ENCODE measurements at places on chromosomes 16 and 17.

GRCh38 chr16:28100810-28101532 lies 37.5 kb upstream of the GSG1L start:
- DNase-seq: no peak

DNA sequence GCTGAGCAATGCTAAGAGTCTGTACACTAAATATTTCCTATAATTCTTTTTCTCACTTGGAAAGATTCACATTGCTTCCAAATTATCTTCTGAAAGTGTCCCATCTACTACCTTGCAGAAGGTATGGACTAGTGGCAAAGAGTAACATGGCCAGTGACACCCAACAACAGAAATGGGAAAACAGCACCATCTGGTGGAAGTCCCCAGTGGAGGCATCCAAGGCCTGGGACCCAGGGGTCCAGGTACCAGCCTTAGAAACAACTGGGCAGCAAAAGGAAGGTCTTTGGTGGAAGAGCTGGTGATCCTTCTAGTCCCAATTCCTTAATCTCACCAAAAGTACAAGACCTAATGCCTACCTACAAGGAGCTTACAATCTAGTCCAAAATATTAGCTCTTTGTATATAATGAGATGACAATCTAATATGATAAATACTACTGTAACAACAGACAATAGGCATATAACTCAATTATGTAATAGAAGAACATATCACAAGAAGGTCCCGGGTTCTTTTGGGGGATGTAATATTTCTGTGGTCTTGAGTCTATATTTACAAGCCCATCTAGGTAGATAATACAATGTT lies 55.3 kb downstream of the SKAP1 start:
- no peak for DNase-seq

DNA sequence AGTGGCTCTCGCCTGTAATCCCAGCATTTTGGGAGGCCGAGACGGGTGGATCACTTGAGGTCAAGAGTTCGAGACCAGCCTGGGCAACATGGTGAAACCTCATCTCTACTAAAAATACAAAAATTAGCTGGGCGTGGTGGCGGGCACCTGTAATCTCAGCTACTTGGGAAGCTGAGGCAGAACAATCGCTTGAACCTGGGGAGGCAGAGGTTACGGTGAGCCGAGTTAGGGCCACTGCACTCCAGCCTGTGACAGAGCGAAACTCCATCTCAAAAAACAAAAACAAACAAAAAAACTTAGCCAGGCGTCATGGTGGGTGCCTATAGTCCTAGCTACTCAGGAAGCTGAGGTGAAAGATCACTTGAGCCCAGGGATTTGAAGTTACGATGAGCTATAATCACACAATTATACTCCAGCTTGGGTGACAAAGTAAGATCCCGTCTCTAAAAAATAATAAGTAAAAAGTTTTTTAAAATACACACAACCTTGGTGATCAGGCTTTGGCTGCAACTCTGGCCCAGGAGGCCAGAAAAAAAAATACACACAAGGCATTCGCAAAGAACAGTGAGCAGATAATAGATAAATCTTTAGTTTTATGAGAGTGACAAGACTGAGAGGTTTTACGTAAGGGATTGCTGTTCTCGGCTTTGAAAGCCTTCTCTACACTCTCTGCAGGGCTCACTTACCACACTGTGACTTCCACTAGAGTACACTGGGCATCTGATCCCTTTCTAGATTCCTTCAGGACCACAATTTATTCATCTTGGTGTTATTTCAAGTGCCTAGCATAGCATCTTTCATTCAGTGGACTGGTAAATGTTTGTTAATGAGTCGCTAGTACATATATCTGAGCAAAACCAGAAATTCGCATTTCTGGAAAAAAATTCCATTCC lies 5.9 kb downstream of the GSPT1 start:
- no peak for DNase-seq

DNA sequence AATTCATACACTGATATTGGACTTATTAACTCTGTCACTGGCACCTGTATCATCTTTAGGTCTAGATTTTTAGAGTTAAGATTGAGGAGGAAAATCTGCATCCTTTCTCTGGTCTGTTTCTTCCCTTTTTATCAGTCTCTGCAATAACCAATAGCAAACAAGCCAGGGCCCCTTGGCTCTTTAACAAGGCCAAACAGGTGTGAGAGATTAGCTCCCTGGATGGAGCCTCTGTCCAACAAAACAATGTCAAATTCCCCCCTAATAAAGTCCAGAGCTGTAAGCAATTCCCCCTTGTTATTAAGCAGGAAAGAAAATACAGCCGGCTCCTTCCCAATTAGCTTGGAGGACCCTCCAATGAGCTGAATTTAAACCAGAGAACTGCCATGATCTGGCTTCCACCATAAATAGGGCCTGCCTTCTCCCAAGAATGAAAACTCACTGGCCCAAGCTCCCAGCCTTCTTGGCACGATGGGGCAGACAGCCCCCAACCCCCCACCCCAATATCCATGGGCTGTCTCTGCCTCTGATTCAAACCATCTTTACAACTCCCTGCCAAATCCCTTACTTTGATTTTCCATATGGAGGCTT lies 56.1 kb upstream of the SOX9 start:
- no peak for DNase-seq

DNA sequence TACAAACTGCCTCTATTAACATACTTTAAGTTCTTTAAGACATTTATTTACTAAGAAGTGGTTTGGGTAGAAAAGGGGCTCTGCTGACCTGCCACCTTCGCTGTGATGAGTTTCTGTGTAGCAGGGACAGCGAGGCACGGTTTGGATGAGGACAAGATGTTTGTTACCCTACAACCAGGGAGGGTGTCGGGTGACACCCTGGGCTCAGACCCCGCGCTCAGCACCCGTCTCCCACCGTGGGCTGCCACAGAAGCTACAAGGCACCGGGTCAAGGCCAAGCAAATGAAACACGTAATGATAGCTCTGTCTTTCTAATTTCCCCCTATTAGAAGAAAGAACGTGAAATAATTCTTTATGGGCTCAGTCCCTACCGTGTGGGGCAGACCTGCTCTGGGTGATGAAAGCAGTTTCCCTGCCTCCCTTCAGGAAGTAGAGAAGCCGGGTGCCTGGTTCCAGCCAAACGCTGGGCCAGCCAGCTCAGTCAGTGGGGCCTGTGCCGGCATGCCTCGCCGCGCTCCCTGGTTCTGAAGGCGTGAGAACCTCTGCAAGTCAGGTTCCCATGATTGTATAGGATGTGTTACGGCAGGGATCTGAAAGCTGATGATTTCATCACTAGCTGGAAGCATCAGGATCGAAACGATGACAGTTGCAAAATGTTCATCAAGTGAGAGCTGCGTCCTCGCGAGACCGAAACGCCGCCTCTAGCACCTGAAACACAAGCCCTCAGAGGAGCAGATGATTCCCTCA lies 3.9 kb downstream of the ZNF750 start:
- DNase-seq: no peak

- peak; percentile 51 for DNase-seq
Observed at GRCh38 chr16:69932691-69933392, 18.3 kb upstream of the CLEC18A start.

DNA sequence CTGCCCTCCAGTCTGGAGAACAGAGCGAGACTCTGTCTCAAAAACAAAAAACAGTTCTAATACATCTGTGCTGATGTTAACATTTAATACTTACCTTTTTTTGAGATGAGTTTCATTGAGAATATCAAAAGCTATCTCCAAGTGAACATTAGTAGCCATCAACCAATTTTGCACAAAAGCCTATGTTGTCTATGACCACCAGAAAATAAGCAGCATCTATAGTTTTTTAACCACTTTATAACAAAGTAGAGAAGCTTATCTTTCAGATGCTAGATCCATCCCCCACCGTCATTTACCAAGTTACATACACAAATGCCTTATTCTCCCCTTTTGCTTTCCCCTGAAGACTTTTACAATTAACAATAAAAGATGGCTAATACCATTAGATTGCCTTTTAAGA lies 4.1 kb downstream of the SRSF1 start:
- DNase-seq: no peak

DNA sequence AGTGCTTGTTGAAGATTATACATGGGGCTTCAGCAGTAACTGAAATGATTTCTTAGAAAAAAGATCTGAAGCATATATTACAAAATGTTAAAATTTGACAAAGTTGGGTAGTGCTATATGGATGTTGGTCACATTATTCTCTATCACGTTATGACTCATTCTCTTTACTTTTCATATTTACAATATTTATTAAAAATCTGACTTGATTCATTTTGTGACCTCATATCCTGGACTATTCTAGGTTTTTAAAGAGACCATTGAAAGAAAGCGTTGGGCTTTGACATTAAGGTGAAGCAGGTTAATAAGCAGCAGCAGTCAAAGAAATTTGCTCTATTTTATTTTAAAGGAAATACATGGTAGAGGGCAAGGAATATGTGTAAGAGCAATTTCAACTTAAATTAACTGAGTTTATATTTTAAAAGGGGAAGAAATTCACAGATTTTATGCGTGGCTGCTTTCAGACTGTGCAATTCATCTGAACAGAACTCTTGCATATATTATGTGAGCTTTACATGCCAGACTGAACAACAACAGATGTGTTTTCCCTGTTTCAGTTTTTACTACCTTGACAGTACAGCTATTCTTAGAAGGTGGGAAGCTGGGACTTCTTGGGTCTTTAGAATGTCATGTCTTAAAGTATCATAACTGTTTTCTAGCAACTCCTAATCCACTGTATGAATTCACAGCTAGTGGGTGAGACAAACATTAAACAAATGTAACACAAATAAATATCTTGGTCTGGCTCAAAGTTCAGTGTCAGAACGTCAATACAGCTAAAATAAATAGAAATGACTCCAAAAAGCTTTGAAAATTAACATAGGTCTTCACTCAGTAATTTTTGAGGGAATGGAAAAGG lies 10.4 kb upstream of the FAM20A start:
- no peak for DNase-seq

GRCh38 chr17:50618941-50619340 lies 15.7 kb upstream of the ABCC3 start:
- no peak for DNase-seq

DNA sequence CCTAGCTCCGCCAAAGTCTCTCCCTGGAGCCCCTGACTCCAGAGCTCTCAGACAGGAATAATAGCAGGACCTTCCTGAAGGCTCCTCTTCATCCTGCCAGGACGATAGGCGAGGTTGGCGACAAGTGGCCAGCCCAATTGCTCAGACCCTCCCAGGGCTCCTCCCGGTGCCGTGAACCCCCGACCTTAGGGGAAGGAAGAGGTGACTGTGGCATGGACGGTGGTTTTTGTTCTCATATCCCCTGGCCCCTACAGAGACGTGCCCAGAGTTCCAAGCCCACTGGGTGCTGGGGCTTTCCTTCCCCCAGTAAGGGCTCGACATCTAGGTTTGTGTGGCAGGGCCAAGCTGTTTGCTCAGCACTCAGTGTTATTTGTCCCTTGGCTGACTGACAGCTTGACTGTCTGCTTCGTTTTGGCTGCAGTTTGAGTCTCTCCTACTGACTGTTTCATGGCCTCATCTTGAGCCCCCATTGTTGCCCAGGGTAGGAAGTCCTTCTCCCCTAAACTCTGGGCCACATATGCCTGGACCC lies 4.6 kb upstream of the ADCY7 start:
- DNase-seq: no peak

DNA sequence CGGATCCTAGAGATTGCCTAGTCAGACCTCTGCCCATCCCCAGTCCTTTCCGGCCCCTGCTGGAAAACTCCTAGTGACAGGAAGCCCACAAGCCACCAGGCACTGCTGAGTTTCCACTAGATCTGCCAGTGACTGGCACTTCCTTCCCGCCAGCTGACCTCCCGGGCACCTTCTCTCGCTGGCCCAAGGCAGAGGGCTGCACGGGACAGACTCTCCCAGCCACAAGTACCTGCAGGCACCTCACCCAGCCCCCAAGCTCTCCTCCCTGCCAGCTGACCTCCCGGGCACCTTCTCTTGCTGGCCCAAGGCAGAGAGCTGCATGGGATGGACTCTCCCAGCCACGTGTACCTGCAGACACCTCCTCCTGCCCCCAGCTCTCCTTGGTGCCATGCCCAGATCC lies 66.3 kb upstream of the DOC2B start:
- no peak for DNase-seq

- DNase-seq: no peak
Observed at GRCh38 chr16:1075546-1075945, 3.0 kb downstream of the SSTR5 start.

DNA sequence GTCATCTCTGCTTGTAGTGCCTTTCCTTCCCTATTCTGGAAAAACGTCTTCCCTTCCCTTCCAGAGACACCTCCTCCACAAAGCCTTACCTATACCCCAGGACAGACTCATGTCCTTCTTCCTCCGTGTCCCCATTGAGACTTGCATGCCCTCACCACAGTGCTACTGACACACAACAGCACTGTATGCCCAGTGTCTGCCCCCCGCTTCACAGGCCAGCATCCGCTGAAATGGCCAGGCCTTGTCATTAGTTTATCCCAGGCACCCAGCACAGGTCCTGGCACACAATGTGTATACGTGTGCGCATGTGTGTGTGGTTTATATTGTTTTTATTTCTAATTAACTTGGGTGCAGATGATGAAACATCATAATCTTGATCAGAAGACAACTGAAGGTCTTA lies 130.1 kb upstream of the CCL2 start:
- no peak for DNase-seq

DNA sequence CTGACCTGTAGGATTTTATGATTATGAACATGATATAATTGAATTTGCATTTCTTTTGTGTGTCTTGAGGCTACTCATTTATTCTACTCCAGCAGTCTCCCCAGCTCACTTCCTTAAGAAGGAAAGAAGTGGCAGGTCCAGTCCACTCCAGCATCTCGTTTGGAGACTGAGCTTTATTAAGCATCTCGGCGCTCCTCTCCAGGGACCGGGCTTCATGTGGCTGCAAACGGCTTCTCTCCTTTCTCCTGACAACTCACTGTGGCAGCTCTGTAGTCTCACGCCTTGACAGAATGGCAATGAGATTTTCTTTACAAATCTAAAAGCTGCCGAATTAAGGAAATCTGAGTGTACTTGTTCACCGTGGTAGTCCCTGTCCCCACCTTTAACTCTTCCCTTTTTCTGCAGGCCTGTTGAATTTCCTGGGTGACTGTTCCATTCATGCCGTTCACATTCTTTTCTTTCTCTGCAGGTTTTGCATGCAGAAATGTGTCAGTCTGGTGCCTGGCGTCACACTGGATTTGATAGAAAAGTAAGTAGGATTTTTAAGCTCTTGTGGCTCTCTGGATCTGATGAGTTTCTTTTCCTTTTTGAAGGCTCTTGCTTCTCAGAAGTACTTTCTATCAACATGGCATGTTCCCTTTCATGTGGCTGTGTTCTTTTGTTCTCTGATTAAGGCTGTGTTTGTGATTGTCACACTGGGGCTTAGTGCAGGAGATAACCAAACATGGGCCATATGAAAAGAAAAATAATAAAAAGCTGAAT lies 200.5 kb upstream of the CHMP6 start:
- no peak for DNase-seq
